Effector memory CD4-positive, alpha-beta T cell (primary cell): ENCODE measurements at places on chromosomes 11 and 22.

GRCh38 chr11:104965735-104966134 is 2.6 kb downstream of the CASP4 start:
- no peak overlapping the region for H3K27ac ChIP-seq
- peaks cover 6% of the 10 kb centered on the region for H3K36me3 ChIP-seq
- no peak for DNase-seq
- H3K27me3 ChIP-seq: no peaks in the 10 kb centered on the region
- H3K4me3 ChIP-seq: no peak overlapping the region

DNA sequence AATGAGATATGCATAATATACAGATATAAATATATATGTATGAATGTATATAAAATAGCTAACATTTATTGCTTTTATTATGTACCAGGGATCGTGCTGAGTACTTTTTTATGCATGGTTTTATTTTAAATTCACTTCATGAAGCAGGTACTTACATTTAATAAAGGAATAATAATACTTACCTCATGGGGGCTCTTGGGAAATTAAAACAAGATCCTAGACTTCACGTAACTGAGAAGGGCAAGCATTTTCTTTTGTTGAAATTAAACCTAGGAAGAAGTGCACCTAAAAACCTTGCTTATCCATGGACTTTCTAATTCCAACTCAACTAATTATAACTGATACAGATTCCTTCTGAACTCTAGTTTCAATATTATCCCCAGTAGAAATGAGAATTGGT is 40.0 kb upstream of the ABTB2 start:
- no peak for DNase-seq
- H3K27ac ChIP-seq: no peak overlapping the region
- no peaks in the 10 kb centered on the region for H3K4me1 ChIP-seq
- H3K36me3 ChIP-seq: no peaks in the 10 kb centered on the region
- no peaks in the 10 kb centered on the region for H3K27me3 ChIP-seq

DNA sequence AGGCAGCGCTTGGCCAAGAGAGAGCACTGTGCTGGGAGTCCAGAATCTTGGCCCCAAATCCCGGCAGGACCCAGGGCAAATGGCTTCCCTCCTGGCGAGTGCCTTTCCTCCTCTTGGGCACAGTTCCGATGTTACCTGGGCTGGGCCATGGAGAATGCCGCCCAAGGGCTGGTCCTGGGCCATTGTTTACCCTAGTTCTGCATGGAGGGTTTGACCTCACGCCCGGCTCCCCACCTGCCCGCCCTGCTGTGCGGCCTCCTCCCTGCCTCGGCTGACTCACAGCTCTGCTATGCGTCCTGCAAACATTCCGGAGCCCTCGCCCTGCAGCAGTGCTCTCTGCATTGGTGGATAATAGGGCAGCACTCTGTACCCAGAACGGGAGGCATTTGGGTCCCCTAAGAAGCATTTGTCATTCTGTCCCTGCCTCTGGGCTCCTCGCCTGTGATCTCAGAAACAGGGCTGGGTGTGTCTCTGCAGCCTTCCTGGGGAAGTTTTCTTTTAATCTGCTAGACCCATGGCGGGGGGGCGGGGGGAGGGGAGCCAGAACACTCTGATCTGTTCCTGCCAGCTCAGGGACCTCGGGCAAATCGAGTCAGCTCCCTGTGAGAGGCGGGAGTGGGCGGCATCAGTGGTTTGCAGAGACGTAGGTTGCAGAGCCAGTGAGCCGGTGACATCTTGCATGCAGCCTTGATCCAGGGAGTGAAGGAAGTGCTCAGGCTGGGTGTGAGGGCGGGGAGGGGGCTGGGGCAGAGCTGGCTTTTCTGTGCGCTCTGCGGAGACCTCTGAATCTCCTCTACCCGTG is 32.9 kb upstream of the SMIM38 start:
- no peaks in the 10 kb centered on the region for H3K36me3 ChIP-seq
- peak overlapping the region; percentile 34 for H3K27ac ChIP-seq
- peak overlapping the region; percentile 44 for H3K4me3 ChIP-seq
- DNase-seq: peak; percentile 8
- no peaks in the 10 kb centered on the region for H3K27me3 ChIP-seq

DNA sequence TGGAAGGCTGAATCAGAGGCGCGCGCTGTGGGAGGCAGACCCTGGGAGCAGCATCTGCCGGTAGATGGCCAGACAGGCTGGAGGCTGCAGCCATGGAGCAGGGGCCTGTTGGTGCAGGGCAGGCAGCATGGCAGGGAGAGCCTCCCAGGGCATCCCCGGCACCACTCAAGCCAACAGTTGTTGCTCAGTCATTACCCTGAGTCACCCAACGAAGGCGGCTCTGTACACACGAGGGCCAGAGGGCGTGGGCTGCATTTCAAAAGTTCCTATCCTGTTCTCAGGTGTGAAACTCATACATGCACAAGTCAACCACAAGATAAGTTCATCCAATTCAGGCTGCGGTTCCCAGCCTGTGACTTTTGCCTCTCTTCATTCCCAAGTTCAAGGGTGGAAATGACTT is 2.6 kb downstream of the ANO1 start:
- no peaks in the 10 kb centered on the region for H3K36me3 ChIP-seq
- H3K27ac ChIP-seq: no peak overlapping the region
- no peak overlapping the region for H3K4me3 ChIP-seq
- H3K27me3 ChIP-seq: peaks cover 5% of the 10 kb centered on the region

DNA sequence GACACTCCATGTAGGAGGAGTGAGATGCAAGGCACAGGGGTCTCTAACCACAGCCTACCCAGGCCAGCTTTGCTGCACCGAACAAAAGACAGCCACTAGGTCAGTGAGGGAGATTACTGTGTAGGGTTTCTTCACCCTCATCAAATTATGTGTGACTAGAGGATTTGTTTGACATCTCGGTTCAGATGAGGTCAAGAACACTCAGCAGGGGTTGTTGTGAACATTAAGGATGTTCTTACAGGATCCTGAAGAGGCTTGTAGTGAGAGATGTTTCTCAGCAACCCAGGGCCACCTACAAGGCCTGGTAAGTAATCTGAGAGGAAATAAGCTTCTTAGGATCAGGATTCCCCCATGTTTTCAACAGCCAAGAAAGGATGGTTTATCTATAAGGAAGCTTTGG is 202.1 kb downstream of the NXPE2 start:
- no peaks in the 10 kb centered on the region for H3K36me3 ChIP-seq
- no peaks in the 10 kb centered on the region for H3K27me3 ChIP-seq
- H3K27ac ChIP-seq: no peak overlapping the region
- no peak for DNase-seq
- no peak overlapping the region for H3K4me3 ChIP-seq
- H3K4me1 ChIP-seq: no peaks in the 10 kb centered on the region

- H3K27me3 ChIP-seq: no peaks in the 10 kb centered on the region
- no peaks in the 10 kb centered on the region for H3K4me1 ChIP-seq
- H3K27ac ChIP-seq: no peak overlapping the region
- H3K4me3 ChIP-seq: no peak overlapping the region
- H3K36me3 ChIP-seq: no peaks in the 10 kb centered on the region
Measured at GRCh38 chr11:95611827-95612226, 177.8 kb downstream of the FAM76B start.

- H3K36me3 ChIP-seq: peaks cover 13% of the 10 kb centered on the region
- H3K27me3 ChIP-seq: no peaks in the 10 kb centered on the region
- DNase-seq: no peak
- no peak overlapping the region for H3K27ac ChIP-seq
- H3K4me3 ChIP-seq: no peak overlapping the region
Measured at GRCh38 chr11:95768521-95768920, 21.1 kb downstream of the FAM76B start.

- H3K4me3 ChIP-seq: no peak overlapping the region
- H3K27me3 ChIP-seq: no peaks in the 10 kb centered on the region
- H3K4me1 ChIP-seq: peaks cover 47% of the 10 kb centered on the region
- DNase-seq: no peak
- no peak overlapping the region for H3K27ac ChIP-seq
- peaks cover 36% of the 10 kb centered on the region for H3K36me3 ChIP-seq
Measured at GRCh38 chr11:1887451-1888346, 4.0 kb downstream of the PRR33 start.

GRCh38 chr22:22914726-22915669 is 27.4 kb downstream of the IGLL5 start:
- H3K27ac ChIP-seq: no peak overlapping the region
- no peak overlapping the region for H3K4me3 ChIP-seq
- H3K27me3 ChIP-seq: no peaks in the 10 kb centered on the region
- H3K4me1 ChIP-seq: no peaks in the 10 kb centered on the region
- no peaks in the 10 kb centered on the region for H3K36me3 ChIP-seq

- no peak overlapping the region for H3K27ac ChIP-seq
- H3K36me3 ChIP-seq: no peaks in the 10 kb centered on the region
- H3K4me1 ChIP-seq: no peaks in the 10 kb centered on the region
- no peaks in the 10 kb centered on the region for H3K27me3 ChIP-seq
Measured at GRCh38 chr11:104594228-104594958, 303.9 kb downstream of the CASP12 start.

- no peak for DNase-seq
- H3K4me1 ChIP-seq: no peaks in the 10 kb centered on the region
- H3K4me3 ChIP-seq: no peak overlapping the region
- H3K27ac ChIP-seq: no peak overlapping the region
Measured at GRCh38 chr11:108967571-108967970, 302.7 kb downstream of the DDX10 start.

GRCh38 chr22:27816552-27816951 is 15.0 kb upstream of the MN1 start:
- no peak overlapping the region for H3K27ac ChIP-seq
- no peaks in the 10 kb centered on the region for H3K36me3 ChIP-seq
- DNase-seq: no peak
- no peak overlapping the region for H3K4me3 ChIP-seq

GRCh38 chr11:33579101-33579500 is 121.5 kb downstream of the C11orf91 start:
- H3K4me1 ChIP-seq: no peaks in the 10 kb centered on the region
- no peak overlapping the region for H3K27ac ChIP-seq
- H3K4me3 ChIP-seq: no peak overlapping the region
- no peaks in the 10 kb centered on the region for H3K27me3 ChIP-seq

DNA sequence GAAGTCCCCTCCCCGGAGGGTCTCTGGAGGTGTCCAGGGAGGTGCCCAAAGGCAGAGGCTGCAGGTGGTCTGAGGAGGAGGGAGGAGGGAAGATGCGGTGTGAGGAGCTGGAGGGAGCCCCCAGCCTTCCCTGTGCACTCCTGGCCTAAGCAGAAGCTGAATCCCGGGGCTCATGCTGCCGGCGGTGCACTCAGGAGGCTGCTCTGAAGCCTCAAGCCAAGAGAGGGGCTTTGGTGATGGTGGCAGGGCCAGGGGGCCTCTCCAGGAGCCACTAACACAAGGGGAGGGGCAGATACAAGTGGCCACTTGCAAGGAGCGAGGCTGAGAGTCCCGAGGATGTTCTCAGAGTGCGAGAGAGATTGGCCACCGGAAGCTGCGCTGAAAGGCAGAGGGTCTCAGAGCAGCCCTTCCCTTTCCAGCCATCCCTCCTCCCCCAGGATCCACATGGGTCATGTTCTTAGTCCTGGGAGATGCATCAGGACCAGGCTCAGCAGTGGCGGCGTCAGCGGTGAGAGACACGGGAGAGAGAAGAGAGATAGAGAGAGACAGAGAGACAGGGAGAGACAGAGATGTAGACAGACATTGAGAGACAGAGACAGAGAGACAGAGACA is 774 bp upstream of the MRGPRG start:
- H3K27ac ChIP-seq: no peak overlapping the region
- H3K27me3 ChIP-seq: no peaks in the 10 kb centered on the region
- no peak overlapping the region for H3K4me3 ChIP-seq

DNA sequence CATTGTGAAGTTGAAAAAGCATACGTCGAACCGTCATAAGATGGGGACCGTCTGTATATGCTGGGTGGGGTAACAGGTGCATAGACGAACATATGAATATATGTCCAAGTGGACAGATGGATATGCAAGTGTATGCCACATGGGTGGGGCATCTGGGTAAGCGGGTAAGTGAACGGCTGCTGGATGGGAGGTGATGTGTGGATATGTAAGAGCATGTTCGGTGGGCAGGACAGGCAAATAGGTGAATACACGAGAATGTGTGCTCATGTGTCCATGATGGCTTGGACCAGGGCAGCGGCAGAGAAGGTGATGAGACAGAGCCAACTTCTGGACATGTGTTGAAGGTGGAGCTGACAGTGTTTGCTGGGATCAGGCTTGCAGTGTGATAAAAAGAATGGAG is 12.0 kb downstream of the IFITM10 start:
- no peaks in the 10 kb centered on the region for H3K36me3 ChIP-seq
- H3K27ac ChIP-seq: no peak overlapping the region
- no peaks in the 10 kb centered on the region for H3K27me3 ChIP-seq
- no peak overlapping the region for H3K4me3 ChIP-seq
- peaks cover 8% of the 10 kb centered on the region for H3K4me1 ChIP-seq
- DNase-seq: no peak

- H3K4me3 ChIP-seq: no peak overlapping the region
- H3K36me3 ChIP-seq: no peaks in the 10 kb centered on the region
- H3K27ac ChIP-seq: no peak overlapping the region
- DNase-seq: no peak
Measured at GRCh38 chr11:47943721-47944586, 36.4 kb upstream of the PTPRJ start.

GRCh38 chr11:130121445-130121978 is 38.1 kb upstream of the ST14 start:
- no peak for DNase-seq
- peaks cover 14% of the 10 kb centered on the region for H3K36me3 ChIP-seq
- no peak overlapping the region for H3K4me3 ChIP-seq
- no peak overlapping the region for H3K27ac ChIP-seq

- no peaks in the 10 kb centered on the region for H3K4me1 ChIP-seq
- H3K4me3 ChIP-seq: no peak overlapping the region
- no peak overlapping the region for H3K27ac ChIP-seq
- no peak for DNase-seq
- no peaks in the 10 kb centered on the region for H3K36me3 ChIP-seq
Measured at GRCh38 chr22:32119568-32120235, 39.4 kb downstream of the C22orf42 start.
